Nasal cavity respiratory epithelium epithelial cell of viscerocranial mucosa (primary cell): ENCODE measurements at places on chromosomes 2 and 18. TPM values are rescaled to one million over a fixed set of nuclear protein-coding genes. Genes with fewer than 3 reads are reported as not detected.

Gene CRYGD
- not detected in 2 replicates for total RNA-seq

Gene CPO
- 0.14 TPM in 1 of 2 replicates, not detected in the other for total RNA-seq

Gene DTNA
- 1.7 and 10.7 TPM in 2 replicates for total RNA-seq

Gene AFF3
- under 0.01 TPM in 1 of 2 replicates, not detected in the other for total RNA-seq

Gene AQP12A
- total RNA-seq: not detected in 2 replicates

Gene CRYBA2
- not detected in 2 replicates for total RNA-seq

Gene RFX8
- total RNA-seq: not detected in 2 replicates
